ENCODE measurements at places on chromosomes 2 and 18.
A peak's percentile ranks its signal among the peaks of the same experiment; 100 is the strongest.

GRCh38 chr2:213147538-213147937, 3.9 kb downstream of the IKZF2 start:
- no peak overlapping the region for H3K4me3 ChIP-seq
- H3K4me1 ChIP-seq, result peaks cover 38% of the 10 kb centered on the region
- H3K36me3 ChIP-seq, result no peaks in the 10 kb centered on the region
- H3K27me3 ChIP-seq, result no peaks in the 10 kb centered on the region
- H3K27ac ChIP-seq, result no peak overlapping the region

DNA sequence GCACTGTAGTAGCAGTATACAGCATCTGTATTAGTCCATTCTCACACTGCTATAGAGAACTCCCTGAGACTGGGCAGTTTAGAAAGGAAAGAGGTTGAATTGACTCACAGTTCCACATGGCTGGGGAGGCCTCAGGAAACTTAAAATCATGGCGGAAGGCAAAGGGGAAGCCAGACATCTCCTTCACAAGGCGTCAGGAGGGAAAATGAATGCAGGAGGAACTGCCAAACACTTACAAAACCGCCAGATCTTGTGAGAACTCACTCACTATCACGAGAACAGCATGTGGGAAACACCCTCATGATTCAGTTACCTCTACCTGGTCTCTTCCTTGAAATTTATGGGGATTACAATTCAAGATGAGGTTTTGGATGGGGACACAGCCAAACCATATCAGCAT, 25.4 kb downstream of the MAP4K4 start:
- no peak for DNase-seq
- H3K4me1 ChIP-seq, result peaks cover 14% of the 10 kb centered on the region
- peaks cover 1% of the 10 kb centered on the region for H3K36me3 ChIP-seq
- no peak overlapping the region for H3K27ac ChIP-seq

DNA sequence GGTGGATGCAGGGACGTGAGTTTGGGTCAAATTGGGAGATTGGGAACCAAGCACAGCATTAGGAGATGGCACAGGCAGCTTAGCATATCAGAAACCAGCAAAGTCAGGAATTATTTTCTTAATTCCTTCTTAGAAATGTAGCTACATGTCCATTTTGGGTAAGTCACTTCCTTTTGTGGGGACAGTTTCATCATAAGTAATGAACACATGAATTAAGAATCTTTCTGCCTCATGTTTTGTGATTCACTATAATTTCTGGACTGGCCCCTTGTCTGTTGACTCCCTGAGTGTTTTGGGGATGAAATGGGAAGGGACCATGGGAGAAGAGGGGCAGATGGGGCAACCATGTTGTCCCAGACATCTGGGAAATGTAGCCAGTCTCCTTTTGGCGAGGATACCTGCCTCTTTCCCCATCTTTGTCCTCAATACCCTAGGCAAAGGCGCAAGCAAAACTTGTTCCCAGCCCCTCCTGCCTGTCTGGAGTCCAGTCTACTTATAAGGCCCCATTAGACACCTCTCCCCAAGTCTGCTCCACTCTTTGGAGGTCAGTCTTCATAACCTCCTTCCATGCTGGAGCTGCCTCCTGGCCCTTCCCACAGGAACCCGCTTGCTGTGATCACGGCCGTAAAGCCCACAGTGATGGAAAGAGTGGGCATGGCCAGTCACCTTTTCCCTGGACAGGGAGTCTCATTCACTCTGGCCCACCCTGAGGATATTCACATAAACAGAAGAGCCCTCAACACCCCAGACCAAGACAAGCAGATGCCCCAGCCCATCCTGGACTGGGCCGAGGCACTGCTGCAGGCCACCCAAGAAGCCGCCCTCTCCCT, 25.7 kb downstream of the MTHFD2 start:
- DNase-seq, result no peak
- H3K27me3 ChIP-seq, result no peaks in the 10 kb centered on the region
- H3K27ac ChIP-seq, result no peak overlapping the region

DNA sequence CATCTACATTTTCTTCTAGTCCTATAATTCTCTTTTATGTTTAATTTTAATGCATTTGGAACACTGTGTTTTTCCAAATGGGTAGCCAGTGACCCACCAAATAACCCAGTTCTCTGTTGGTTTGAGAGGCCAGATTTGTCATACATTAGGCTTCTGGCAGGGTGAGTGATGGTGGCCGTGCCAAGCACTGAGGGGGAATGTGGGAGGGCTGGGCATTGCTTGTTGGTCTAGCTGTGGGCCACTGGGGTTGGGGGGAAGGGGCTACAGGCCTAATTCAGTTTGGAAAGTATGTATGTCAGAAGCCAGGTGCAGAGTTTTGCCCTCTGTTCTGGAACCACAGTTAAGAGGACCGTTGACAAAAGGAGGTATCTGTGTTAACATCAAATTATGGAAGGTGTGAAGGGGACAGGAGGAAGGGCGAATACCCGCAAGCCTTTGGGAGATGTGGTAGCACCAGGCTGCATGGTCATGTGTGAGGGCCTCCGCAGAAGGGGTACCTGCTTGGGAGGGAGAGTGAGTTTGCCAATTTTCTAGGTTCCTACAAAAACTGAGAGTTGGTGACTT, 38.1 kb upstream of the SCLY start:
- no peak overlapping the region for H3K4me3 ChIP-seq
- no peak for DNase-seq
- H3K27me3 ChIP-seq, result no peaks in the 10 kb centered on the region
- no peak overlapping the region for H3K27ac ChIP-seq

DNA sequence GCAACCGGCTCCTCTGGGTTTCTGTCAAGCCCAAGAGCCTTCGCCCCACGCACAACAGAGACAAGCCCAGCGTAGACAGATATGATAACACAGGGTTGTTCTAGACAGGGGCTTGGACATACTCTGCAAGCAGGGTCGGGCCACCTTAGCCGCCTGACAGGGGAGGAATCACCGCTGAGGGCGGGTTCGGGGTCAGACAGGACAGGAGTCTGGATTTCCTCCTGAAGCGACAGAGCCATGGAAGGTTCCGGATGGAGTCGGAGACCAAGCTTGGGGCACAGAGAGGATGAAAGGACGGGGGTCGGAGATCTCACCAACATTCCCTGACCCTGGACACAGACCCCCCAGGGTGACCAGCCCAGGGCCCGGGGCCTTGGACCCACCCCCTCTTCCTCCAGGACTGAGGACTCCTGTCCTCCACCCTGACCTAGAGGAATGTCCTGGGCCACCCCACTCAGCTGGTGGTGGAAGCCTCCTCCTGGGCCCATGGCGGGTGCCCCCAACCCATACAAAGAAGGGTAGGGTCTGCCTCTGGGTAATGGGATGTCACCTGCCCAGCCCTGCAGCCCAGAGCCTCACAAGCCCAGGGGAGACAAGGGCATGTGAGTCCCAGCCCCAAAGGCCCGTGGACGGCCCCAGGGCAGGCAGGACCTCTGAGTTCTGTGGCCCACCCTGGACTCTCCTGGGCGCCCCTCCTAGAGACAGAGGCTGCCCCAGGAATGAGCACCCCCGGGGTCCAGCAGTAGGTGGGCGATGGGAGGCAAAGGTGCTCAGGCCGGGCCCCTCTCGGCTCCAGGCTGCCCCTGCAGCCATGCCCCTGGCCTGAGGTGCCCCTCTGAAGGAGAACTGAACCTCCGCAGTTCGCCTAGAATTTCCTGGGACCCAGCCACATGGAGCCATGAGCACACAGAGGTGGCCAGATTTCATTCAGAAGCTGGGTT, 44.1 kb upstream of the GPC1 start:
- H3K36me3 ChIP-seq, result no peaks in the 10 kb centered on the region
- no peak overlapping the region for H3K27ac ChIP-seq
- H3K4me3 ChIP-seq, result no peak overlapping the region

- no peaks in the 10 kb centered on the region for H3K36me3 ChIP-seq
- no peak for DNase-seq
- H3K27me3 ChIP-seq, result peaks cover 7% of the 10 kb centered on the region
These were observed 618 bp upstream of the CHN1 start for GRCh38 chr2:175005733-175006264.

DNA sequence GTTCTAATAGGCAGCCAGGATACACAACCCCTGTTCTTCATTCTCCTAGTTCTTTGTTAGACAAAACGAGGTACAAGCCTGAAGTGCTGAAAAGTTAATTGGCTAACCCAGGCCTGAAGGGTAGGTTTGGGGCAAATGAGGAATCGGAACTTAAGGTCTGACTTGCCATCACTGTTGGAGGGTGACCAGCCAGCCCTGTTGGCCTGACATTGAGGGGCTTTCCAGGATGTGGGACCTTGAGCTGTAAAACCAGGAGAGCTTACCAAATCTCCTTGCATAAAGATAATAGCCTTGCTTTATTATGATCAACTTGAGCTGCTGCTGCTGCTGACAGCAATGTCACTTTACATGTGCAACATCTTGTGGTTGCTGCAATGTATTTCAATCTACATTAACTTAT, 256.0 kb downstream of the VAPA start:
- no peak overlapping the region for H3K4me3 ChIP-seq
- no peak for DNase-seq
- no peaks in the 10 kb centered on the region for H3K36me3 ChIP-seq
- H3K27me3 ChIP-seq, result peaks cover 12% of the 10 kb centered on the region

DNA sequence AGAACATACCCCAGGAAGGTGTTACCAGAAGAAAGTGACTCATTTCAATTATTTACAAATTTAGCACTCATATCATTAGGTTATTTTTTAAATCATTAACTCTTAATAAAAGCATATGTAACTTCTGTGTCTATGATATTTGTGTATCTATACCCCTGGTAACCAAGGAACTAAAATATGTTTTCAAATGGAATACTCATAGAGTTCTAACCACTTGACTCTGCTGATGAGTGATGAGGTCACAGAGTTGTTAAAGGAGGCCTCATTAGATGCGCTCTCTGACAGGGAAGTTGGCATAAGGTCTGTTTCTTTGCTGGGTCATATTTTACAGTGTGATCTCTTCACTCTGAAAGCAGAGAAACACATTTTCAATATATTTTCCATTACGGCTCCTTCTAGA, 73.4 kb downstream of the CCDC150 start:
- H3K4me1 ChIP-seq, result peaks cover 7% of the 10 kb centered on the region
- no peak overlapping the region for H3K4me3 ChIP-seq
- no peak overlapping the region for H3K27ac ChIP-seq
- DNase-seq, result no peak

DNA sequence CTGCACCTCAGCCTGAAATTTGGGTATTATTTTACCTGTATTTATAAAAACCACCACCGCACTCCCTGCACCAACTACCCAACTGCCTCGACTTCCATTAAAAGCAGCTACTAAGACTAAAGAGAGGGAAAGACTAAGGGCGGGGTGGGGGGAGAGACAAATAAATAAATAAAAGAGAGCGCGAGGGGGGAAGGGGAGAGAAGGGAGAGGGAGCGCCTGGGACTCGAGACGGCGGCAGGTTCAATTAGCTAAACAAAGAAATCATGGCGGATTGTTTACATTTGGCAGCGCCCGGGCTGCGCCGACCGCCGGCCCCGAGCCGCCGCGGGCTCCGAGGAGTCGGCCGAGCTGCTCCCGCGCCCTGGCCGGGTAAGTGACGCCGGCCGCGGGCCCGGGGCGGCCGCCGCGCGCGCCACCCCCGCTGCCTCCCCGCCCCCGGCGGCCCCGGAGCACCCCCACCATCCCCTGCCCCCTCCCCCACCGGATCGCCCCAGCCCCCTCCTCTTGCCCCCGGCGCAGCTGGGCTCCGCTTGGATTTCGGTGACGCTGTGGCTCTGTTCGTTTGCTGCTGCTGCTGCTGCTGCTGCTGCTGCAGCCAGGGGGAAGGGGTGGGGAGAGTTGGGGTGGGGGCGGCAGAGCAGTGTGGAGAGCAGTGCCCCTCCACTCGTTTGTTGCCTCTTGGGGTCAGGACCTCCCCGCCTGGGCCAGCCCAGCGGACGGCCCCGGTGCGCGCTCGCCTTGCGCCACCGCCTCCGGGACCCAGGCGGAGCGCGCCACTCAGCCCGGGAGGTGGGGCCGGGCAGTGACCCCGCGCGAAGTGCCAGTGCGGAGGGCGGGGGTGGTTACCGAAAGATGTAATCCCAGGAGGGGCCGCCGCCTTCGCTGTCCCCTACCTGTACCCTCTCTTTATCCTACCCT, 187.2 kb upstream of the FANCL start:
- H3K27me3 ChIP-seq, result no peaks in the 10 kb centered on the region
- DNase-seq, result peak; percentile 58
- H3K36me3 ChIP-seq, result no peaks in the 10 kb centered on the region
- peak overlapping the region; percentile 90 for H3K4me3 ChIP-seq
